Omental fat pad (tissue), 4 donors: ENCODE measurements at places on chromosomes 5 and 9.

GRCh38 chr5:81371354-81371876, 22.5 kb downstream of the ACOT12 start:
- no peak for DNase-seq

- no peak for DNase-seq
These were observed 386.6 kb upstream of the CLINT1 start for GRCh38 chr5:158245513-158245912.

DNA sequence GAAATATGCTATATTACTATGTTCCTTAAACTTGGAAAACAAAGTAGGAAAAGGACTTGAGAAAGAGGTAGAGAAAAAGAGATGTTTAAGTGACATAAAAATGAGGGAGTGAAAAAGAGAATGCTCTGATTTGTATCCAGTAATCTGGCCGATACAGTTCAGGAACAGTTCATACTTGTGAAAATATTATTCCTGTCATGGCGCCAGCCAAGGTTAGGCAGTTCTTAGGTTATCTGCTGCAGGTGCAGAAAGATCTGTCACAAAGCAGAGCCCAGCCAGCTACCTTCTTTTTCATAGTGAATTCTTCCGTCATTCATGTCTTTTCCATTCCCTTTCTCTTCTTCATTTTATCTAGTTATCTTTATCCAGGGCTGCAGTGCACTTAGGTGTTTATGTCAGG, 256.3 kb downstream of the ADAMTSL1 start:
- no peak for DNase-seq

GRCh38 chr9:110047955-110048402, 160.0 kb downstream of the C9orf152 start:
- no peak for DNase-seq

- DNase-seq: no peak
These were observed 6.7 kb upstream of the GAPT start for GRCh38 chr5:58484505-58484904.

DNA sequence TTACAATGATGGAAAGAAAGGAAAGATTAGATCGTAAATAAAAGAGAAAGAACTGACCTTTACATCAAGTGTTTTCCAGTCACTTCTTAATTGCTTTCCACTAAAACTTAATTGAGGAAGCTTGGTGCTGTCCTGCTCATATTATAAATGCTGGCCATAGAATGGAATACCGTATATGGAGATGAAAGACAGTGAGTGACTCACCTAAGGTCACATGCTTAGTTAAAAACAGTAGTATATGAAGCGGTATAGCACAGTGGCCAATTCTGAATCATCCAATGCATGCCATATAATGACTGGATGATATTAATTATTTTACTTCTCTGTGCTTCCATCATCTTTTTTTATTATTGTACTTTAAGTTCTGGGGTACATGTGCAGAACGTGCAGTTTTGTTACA, 482.4 kb upstream of the SGCD start:
- DNase-seq: no peak

- no peak for DNase-seq
These were observed 105.7 kb downstream of the LURAP1L start for GRCh38 chr9:12880406-12881015.

- no peak for DNase-seq
These were observed 9.5 kb upstream of the PHF19 start for GRCh38 chr9:120886490-120886967.

GRCh38 chr5:6989230-6989629, 276.0 kb downstream of the TENT4A start:
- no peak for DNase-seq

DNA sequence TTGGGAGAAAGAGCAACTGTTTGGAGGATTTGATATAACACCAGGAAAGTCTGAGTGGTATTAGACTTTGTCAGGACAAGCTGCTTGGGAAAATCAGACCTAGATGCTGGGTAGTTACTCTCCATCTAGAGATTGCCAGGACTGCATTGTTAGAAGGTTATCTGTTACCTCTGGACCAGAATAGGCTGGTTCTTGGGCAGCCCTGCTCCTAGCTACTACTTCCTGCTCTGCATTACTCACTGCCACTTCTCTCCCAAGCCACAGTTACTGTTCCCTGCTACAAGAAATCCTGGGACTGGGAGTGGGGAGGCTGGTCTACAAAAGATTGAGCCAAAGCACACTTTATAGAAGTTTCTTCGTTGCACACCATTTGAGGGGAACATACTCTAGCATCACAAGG, 95.5 kb upstream of the KCNN2 start:
- no peak for DNase-seq

GRCh38 chr5:93358176-93358575, 222.8 kb downstream of the NR2F1-AS1 start:
- no peak for DNase-seq

GRCh38 chr5:96577909-96578308, 84.3 kb upstream of the CAST start:
- DNase-seq: no peak

DNA sequence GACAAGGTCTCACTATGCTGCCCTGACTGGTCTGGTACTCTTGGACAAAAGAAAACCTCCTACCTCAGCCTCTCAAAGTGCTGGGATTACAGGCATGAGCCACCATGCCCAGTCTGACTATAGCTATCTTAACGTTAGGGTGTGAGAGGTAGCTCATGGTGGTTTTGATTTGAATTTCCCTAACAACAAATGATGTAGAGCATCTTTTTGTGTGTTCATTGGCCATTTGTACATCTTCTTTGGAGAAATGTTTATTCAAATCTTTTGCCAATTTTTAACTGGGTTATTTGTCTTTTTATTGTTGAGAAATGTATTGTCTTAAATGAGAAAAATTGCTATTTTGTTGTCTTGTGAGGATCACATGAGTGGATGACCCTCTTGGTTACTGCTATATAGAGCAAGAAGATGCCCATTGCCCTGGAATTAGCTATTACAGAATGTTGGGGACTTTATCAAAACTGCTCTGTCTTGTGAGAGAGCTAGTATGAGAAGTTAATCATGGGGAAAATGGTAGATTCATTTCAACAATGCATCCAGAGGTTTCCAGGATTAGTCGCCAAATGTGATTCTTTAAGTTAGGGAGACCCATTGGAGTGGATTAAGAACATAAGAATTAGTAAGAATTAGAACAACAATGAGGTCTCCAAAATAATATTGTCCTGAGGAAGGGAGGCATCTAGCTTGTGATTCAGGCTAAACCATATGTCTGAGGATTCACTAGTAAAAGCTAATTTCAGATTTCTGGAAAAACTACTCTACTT, 124.3 kb upstream of the MOCS2 start:
- DNase-seq: no peak

DNA sequence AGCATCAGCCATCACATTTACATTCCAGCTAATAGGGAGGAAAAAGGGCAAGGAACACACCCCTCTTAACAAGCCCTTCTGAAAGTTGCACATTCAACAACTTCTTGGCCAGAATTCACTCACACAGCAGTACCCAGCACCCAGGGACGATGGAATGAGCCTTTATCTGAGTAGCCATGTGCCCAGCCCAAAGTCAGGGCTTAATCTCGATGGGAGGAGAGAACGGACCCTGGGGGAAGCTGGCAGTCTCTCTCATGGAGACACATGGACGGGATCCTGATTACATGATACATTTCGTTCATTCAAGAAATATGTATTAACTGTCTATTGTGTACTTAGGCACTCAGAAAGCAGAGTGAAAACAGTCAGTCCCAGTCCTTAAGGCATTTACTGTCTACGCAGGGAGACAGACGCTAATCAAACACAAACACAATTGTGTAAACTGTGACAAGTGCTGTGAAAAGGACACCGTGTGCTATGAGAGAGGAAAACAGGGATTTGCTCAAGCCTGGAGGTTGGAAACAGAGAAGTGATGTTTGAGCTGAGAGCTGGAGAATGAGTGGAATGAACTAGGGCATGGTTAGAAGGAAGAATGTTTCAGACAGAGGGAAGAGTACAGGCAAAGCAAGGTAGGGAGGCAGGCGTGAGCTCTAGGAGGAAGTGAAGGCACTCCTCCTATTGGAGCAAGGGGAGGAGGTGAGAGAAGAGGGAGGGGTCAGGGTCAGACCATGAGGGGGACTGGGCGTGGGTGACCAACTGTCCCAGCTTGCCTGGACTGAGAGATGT, 7.4 kb downstream of the OTULINL start:
- DNase-seq: no peak

- DNase-seq: no peak
These were observed 16.6 kb downstream of the PTGR1 start for GRCh38 chr9:111582888-111583287.

GRCh38 chr9:84411683-84412267, 71.2 kb upstream of the SLC28A3 start:
- DNase-seq: no peak

DNA sequence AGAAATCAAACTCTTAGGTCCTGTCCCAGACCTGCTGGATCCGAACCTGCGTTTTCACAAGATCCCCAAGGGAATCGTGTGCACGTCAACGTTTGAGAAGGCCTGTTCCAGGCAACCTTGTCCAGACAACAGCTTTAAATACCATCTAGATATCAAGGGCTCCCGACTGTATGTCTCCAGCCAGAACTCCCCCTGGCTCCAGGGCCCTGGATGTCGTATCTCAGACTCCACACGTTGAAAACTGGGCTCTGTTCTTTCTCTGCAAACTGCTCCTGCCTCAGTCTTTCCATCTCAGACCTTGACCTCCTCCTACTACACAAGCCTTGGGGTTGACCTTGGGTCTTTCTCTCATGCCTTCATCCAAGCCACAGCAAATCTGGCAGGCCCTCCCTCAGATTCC, 5.8 kb upstream of the ENG start:
- no peak for DNase-seq

- no peak for DNase-seq
These were observed 6.3 kb downstream of the SLC12A7 start for GRCh38 chr5:1105350-1106265.
